EH (cell line): ENCODE measurements at places on chromosomes 6 and 20.

DNA sequence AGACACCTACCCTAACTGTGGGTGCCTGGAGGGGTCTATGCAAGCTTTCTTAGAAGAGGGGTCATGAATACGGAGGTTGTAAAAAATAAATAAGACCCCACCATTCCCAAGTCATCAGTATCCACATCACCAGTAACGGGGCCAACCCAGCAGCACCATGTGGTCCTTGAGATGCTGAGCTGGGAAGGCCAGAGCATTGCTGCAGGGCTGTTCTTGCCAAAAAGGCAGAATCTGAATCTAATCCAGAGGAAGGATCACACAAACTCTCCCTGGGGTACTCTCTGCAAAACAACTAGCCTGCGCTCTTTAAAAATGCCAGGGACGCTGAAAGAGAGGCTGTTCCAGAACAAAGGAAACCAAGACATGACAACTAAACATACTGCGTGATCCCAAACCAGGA is 43.2 kb downstream of the SSR1 start:
- no peak for DNase-seq

GRCh38 chr6:10465629-10466499 is 51.0 kb upstream of the TFAP2A start:
- DNase-seq = peak; percentile 57

GRCh38 chr20:35735826-35736470 is 6.1 kb downstream of the RBM39 start:
- no peak for DNase-seq

DNA sequence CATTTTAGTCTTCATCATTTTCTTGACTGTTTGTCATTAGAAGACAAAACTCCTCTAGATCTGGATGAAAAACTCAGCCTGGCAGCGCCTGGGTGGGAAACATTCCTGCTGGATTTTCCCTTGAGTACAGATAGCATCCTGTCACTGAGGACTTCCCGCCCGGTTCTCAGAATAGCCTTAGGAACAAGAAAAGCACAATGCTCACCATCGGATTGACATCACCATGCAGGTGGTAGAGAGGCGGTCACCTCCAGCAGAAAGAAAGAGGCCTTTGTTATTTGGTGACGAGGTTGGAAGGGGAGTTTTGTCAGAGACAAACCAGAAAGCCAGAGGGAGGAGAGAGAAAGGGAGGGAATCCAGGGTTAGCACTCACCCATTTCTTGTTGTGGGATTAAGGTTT is 39.8 kb downstream of the KIF25 start:
- no peak for DNase-seq

DNA sequence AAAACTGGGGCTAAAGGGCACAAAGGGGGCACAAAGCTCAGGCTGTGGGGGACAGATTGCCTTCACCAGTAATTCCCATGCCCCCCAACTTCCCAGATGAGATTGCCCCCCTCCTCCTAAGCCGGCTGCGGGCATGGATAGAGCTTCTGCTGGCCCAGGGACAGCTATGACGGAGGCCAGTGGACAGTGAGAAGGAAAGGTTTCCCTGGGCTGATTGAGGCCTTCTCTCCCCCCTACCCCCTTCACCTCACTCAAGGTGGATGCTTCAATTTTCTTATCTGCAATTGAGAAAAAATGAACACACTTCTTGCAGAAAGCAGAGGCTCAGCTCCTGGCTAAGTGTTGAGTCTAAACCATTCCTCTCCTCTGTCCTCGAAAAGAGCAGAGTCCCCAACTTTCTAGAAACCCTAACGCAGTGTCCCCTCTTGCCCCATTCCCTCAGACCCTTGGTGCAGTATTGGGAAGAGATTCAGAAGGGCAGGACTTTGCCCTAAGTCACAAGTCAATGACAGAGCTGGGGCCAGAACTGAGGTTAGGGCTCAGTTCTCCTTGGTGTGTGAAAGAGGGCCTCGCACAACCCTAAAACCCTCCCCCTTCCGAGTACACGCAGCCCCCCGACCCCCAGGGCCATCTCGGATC is 808 bp downstream of the SDC4 start:
- peak; percentile 38 for DNase-seq

GRCh38 chr6:15962449-15962764 is 166.5 kb upstream of the MYLIP start:
- DNase-seq = peak; percentile 93

GRCh38 chr6:136990754-136991153 is 54.0 kb downstream of the IL20RA start:
- DNase-seq = no peak

DNA sequence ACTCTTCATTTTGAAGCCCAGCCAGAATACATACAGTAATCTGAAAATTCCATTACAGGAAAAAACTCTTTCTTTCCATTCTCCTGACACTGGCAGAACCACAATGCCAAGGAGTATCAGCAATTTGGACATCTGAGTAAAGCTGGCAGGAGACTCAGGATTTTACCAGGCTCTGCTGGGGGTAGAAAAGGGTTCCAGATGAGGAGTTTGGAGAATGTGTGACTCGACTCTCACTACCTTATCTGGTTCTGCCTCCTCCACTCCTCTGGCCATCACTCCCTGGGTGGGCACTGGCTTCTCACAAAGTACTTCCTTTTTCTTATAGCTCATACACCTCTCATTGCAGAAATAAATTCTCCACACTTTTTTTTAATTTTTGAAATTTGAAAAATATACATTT is 10.6 kb upstream of the WFDC8 start:
- no peak for DNase-seq

DNA sequence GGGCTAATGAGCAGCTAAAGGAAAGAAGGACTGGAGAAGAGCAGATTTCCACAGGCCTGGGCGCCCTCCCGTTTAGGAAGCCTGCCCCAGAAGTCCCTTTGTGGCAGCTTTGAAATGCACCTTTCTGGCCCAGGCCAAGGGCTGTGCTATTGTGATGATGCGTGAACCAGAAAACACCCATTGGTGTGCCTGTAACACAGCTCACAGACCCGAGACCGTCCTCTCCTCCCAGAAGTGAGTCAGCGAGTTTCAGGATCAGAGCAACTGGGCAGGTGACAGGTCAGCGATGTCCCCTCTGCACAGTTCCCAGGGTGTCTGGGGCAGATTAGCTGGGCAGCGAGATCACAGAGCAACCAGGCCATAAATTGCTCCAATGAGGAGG is 71.9 kb upstream of the SULF2 start:
- DNase-seq = no peak

DNA sequence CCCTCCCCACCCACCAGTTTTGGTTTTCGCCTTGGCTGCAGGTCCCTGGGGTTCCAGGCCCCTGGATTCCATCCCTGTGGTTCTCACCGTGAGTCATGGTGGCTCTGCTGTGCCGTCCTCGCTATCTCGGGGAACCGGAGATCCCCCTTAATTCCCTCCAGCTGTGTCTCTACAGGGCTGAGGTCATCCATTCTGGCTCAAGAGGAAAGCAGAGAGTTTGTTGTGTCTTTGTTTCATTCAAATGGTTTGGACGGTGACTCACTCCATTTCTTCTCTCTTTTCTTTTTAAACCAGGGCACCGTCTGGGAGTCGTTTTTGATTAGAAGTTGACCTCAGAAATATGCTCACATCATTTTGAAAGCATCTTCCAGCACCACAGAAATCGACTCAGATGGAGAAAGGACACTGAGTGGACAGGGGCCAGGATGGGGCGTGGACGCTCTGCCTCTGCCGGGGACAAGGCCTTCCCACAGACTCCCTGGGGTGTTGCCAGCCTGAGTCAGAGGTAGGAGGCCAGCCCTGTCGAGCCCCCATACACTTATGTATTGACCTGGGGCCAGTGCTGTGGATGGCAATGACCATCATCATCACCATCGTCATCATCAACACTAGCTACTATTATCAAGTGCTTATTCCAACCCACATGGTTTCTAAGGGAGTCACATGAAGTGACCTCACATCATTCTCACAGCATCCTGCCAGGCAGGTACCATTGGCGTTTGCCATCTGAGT is 176.2 kb downstream of the NFATC2 start:
- peak; percentile 100 for DNase-seq

DNA sequence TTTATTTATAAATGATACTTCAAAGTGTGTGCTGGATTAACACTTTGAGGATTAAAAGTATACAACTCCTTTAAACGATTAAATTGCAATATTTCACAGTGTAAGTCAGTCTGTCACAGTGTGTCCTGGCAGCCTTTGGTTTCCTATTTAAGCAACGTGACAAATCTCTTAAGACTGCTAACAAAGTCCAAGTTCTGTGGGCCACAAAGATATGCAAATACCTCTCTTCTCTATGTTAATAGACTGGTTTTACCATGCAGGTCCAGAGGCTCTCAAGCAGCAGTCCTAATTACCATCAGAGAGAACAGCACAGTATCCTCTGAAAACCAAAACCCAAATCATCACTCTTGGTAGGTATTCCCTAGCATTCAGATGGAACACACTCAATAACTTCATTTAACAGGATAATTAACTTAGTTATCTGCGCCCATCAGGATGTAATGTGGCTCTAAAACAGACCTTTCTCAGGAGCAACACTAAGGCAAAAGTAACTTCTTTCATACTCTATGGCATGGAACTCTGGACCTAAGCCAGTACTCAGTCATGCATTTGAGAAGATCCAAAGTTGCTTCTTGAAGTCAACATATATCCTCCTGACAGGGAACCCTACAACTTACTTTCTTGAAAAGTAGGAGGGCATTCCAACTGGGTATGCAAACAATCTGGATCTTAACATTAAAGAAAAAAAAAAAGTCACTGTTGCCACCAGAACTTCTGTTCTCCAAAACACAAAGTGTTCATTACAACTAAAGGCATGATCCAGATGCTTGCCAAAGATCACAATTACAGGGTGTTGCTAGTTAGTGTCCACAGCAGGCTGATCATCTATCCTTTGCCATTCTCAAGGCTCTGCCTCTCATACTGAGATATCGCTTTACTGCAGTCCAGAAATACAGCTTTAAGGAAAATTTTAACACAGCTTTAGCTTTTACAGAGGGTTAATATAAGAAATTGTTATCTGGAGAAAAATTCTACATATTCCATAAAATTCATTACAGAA is 53.2 kb downstream of the MAN1A1 start:
- DNase-seq = no peak

GRCh38 chr20:48052475-48052835 is 267.2 kb upstream of the SULF2 start:
- DNase-seq = peak; percentile 85

DNA sequence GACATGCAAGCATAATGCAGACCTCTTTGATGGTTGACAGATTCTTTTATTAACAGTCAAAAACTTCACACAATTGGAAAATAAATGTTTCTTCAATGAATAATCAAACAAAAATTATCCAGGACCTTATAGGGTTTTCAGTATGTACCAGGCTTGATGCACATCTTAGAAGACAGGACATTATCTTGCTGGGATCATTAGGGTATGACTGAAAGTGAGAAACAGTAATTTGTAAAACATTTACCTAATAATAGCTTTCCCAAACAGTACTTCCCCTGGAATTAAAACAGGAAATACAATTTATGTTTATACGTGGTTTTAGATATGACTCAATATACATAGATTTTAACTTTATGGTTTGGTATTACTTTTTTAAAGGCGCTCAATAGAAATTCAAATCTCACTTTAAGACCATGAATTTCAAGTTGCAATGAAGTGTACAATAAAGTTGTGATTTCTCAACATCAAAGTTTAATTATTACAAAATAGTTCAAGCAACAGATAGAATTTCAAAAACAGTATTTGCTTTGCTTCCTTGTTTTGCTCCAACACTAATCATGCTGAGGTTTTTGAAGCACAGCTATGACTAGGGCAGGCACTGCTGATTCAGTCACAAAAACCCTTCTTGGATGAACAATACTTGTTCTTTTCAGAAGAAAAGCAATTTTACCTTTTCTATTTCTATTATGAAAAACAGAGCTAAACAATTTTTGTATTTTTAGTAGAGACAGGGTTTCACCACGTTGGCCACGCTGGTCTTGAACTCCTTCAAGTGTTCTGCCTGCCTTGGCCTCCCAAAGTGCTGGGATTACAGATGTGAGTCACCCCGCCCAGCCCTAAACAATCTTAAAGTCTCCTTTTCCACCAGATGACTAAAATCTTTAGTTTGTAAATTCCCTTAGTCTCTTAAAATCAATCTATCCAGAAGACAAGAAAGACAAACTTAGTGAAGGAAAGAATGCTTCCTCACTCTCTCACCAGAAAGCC is 13.7 kb downstream of the SOD2 start:
- DNase-seq = peak; percentile 69

- no peak for DNase-seq
Measured at GRCh38 chr6:36888654-36889481, 3.1 kb downstream of the C6orf89 start.

DNA sequence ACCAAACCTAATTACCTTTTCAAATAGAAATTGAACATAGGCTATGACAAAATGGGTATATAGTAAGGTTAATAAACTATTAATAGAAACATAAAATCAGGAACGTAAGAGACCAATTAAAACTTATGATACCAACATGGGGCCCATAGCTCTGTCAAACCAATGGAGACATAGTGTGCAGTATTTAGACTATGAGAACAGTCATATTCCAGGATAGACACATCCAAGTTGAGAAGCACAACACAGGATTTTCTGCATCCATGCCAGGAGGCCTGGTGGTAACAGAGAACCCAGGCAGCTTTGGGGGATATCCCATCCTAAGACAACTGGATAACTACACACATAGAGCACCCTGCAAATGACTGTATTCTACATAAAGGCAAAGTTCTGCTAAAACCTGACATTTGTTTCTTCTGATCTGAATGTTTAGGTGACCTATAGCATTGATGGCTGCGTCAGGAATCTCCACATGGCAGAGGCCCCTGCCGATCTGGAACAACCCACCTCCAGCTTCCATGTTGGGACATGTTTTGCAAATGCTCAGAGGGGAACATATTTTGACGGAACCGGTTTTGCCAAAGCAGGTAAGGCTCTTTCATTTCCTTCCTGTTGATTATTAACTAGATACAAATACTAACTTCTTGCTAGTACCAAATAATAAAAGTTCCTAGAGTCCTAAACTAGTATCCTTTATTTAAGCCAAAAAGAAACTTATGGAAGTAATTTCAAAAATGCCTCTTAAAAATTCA is 202.7 kb downstream of the ARHGAP18 start:
- no peak for DNase-seq

GRCh38 chr6:66555082-66555481 is 848.1 kb upstream of the EYS start:
- no peak for DNase-seq

DNA sequence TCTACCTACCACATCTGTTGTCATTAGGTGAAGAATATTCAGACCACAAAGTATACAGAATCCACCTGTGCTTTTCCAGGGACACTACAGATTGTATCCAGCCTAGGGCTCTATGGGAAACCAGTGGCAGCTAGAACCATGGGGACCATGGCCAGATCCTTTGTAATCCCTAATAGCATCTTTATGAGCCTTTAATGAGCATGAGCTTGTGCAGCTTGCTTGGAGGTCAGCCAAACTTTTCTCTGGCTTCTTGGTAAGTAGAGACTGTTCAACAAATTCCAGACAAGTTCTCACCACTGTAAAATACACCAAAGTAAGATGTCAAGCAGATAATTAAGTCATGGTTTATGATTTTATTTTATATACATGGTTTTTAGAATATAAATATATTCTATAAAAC is 301.6 kb upstream of the ADGRB3 start:
- no peak for DNase-seq

DNA sequence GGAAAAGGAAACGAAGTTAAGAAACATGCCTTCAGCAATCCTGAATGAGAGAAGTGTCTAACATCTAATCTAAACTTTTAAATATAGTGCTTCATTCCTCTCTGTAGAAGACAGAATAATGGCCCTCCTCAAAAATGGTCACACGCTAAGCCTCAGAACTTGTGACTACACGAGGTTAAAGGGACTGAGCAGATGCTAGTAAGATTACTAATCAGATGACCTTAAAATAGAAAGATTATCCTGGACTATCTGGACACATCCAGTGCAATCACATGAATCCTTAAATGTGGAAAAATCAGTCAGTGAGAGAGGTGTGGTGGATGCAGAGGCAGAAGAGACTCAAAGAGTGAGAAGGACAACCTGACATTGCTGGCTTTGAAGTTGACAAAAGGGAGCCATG is 126.1 kb downstream of the TBX18 start:
- DNase-seq = no peak
